ENCODE measurements at places on chromosomes 13 and 19.
A peak's percentile ranks its signal among the peaks of the same experiment; 100 is the strongest.

- DNase-seq = no peak
Measured at GRCh38 chr13:99688776-99689175, 187.5 kb downstream of the TM9SF2 start.

- peak; percentile 84 for DNase-seq
Measured at GRCh38 chr13:109740121-109740520, 46.3 kb downstream of the IRS2 start.

- DNase-seq = no peak
Measured at GRCh38 chr19:45554481-45554880, 30.1 kb downstream of the OPA3 start.

DNA sequence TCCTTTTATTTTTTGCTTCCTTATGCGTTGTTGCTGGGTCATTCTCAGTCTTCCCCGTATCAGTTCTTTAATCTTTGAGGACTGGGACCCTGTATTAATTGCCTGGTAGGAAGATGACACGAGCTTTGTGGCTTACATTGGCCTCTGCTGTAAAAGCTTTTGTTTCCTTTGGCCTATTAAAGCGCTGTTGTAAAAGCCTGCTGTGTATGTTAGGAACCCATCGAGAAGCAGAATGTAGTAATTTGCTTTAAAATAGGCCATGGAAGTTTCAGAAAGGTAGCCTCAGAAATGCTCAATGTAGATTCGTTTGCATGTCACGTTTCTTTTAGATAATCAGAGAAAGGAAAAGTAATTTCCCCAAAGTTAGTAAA lies 257.5 kb upstream of the STARD13 start:
- no peak for DNase-seq

- no peak for DNase-seq
Measured at GRCh38 chr19:10568062-10568825, 535 bp downstream of the CDKN2D start.

DNA sequence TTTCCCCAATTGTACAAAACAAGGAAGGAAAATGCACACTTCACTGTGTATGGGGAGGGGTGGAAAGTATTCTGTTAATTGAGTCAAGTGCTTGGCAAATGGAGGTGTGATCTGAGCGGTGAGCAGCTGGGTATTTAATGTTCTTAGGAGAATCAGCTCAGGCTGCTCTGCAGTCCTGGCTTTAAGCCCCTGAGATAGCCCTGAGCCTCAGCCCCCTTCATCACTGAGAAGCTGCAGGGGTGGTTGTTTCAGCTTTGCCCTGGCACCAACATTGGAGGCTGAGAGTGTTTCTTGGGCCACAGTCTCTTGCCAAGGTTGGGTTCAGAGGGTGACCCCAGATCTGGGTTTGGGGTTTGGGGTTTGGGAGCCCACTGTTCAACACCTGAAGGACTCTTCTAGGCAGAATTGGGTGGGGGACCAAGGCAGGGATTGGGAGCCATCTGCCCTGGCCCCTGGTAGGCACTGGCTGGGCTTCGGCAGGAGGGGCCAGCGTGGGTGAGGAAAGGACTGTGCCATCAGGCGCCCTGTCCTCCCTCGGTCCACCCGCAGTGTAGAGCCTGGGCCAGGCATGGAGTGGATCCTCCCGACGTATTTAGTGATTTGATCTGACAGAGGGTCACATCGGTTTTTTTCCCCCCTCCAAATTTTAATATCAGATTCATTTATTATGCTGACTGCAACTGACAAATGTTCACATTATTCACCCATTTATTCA lies 66.7 kb upstream of the ZNF536 start:
- DNase-seq = no peak

- DNase-seq = no peak
Measured at GRCh38 chr13:26540334-26540733, 17.1 kb upstream of the WASF3 start.

DNA sequence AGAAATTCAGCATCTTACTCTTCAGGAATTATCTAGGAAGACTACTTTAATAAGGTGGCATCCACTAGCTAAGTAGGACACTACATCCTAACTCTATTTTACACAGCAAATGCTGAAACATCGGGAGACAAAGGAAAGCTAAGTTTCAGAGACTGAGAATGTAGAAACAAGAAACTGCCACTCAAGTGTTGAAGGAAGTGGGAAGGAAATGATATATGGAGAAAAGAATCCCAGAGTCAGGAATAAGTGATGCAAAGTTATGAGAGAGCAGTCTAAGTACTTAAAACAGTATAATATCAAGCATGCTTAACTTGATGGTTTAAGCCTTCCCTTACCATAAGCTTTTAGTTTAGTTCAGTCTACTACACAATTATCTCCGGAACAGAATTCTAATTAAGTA lies 52.4 kb downstream of the RBM26 start:
- DNase-seq = no peak

DNA sequence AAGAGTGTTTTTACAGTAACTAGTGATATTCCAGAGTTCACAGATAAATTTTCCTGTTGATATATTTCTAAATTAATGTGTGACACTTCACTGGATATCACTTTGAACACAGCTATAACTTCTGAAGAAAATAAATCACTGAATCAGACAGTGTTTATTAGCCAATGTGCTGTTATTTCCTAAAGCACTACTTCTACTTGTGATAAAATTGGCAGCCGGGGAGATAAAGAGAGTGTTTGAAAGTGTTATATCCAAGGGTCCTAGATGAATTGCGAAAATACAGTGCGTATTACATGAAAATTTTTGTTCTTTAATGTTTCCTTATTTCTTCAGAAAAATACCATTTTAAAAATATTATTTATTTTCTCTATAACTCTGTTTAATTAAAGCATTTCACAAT lies 417.5 kb upstream of the ARGLU1 start:
- DNase-seq = no peak

GRCh38 chr19:46599716-46600373 lies 1.3 kb upstream of the CALM3 start:
- no peak for DNase-seq

- no peak for DNase-seq
Measured at GRCh38 chr13:98675066-98675465, 77.4 kb downstream of the SLC15A1 start.

DNA sequence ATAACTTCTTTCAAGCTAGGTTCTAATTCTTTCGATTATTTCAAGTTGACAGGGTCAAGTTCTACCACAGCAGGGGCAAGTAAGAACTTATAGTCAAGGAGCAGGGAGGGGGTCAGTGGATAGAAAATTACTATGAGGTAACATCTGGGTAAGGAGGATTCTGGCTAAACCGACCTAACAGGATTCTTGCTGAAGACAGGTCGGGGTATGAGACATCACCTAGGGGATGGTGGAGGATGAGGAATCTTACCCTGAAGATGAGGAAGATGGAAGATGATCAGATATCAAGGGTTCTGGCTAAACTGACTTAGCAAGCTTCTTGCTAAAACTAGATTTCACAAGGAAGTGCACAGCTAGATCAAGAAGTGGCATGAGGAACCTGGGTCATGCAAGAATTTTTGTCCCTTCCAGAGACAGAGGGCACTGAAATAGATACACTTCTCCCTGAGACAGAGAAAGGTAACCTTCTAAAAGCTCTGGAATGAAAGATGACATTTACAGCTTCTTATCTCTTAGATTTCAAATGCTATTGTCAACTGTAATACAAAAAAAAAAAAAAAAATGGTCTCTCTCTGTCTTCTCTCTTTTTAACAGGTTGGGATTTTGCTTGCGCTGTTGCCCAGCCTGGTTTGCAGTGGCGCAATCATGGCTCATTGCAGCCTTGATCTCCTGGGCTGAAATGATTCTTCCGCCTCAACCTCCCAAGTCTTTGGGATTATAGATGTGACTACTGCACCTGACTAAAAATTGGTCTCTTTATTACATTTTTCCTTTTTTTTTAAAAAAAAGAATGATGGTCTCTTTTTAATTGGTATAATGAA lies 9.6 kb upstream of the METTL21C start:
- no peak for DNase-seq

DNA sequence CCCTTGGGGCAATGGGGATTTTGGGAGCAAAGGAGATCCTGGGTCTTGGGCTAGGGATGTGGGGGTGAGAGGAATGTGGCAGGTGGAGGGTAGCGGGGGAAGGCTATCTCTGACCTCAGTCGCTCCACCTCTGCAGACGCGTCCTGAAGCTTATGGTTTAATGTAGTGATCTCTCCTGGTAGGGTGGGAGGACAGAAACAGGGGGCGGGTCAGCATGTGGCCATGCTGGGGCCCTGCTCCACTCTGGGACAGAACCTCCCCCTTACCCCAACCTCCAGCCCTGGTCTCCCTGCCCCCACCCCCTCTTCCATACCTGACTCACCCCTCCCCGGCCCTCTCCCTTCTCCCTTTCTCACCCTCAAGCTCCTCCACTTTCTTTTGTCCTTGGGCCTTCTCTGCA lies 1.4 kb downstream of the BST2 start:
- no peak for DNase-seq

DNA sequence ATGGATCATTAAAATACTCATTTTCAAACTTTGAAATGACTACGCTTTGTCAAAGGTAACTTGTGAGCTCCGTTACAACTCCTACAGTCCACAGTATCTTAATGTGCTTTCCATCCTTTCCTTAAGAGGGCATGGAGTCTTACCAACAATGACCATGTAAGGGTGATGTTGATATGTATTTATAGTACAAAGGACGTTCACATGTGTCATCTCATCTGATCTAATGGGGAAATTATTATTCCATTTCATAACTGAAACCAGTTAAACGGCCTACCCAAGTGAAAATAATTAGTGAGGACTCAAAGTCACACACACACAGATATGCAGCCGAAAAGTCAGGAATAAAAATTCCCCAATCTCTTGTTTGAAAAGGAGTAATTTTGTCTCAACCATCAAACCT lies 9.6 kb downstream of the USP12 start:
- no peak for DNase-seq

DNA sequence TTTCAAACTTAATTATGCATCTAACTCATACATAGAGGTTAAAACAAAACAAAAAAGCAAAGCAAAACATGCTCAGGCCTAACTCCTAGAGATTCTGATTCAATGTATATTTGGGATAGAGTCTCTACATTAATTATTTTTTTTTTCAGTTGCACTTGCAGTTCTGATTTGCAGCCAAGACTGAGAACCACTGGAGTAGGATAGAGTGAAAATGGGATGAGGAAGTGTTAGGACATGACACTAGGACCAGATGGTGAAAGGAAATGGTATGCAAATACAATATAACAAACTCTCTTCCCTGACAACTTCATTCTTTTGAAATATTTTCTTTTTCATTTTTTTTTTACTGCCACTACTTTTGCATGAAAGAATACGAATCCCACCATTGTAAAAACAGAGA lies 1.8 kb downstream of the CCDC122 start:
- no peak for DNase-seq

GRCh38 chr13:39130301-39130700 lies 92.0 kb downstream of the NHLRC3 start:
- DNase-seq = no peak

DNA sequence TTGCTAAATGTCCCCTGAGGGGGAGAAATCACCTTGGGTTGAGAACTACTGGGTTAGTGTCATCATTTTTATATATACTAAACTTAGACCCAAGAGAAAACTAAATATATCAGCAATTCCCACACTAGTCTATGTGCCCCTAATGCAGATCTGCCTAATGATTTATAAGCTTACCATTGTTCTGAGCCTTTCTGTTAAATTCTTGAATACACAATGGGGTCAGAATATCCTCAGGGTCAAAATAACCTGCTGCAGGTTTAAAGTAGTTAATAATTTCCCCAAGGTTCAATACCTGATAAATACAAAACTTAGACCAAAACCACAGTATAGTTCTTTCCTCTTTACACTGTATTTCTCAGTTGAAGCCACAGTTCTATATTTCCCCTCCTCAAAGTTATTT lies 4.6 kb downstream of the VWA8 start:
- no peak for DNase-seq

GRCh38 chr19:51097166-51097738 lies 11.0 kb downstream of the CTU1 start:
- DNase-seq = no peak

DNA sequence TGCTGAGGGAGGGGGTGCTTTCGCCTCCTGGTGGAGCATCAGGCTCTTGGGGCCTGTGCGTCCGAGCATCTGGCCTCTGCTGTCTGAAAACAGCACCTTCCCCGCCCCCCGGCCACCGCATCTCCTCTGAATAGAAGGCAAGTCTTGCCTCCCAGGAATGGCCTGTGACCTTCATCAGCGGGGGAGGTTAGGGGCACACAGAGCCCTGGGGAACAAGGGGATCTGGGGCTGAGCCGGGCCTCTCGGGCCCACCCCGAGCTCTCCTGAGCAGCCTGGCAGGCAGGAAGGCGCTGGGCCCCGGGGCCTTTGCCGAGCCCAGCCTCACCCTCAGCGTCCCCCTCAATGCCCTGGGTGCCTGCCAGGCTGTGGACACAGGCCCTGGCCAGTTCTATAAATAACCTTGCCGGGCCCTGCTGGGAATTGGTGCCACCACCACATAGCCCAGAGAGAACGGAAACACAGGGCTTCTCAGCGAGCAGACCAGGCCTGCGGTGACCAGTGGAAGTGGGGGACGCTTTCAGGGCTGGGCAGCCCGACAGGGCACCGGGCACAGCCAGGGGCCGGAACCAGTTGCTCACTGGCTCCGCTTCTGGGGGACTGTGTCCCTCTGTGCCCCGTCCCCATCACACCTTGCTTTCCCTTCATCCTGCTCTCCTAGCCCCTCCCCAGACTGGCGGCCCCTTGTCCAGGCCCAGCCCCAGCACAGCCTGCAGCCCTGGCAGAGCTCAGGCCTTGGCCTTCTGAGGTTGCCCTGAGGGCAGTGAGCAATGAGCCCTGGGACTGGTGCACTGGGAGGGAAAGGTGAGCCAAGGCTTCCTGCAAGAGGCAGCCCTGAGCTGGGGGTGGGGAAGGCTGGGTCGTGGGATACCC lies 9.5 kb downstream of the STK11 start:
- no peak for DNase-seq

DNA sequence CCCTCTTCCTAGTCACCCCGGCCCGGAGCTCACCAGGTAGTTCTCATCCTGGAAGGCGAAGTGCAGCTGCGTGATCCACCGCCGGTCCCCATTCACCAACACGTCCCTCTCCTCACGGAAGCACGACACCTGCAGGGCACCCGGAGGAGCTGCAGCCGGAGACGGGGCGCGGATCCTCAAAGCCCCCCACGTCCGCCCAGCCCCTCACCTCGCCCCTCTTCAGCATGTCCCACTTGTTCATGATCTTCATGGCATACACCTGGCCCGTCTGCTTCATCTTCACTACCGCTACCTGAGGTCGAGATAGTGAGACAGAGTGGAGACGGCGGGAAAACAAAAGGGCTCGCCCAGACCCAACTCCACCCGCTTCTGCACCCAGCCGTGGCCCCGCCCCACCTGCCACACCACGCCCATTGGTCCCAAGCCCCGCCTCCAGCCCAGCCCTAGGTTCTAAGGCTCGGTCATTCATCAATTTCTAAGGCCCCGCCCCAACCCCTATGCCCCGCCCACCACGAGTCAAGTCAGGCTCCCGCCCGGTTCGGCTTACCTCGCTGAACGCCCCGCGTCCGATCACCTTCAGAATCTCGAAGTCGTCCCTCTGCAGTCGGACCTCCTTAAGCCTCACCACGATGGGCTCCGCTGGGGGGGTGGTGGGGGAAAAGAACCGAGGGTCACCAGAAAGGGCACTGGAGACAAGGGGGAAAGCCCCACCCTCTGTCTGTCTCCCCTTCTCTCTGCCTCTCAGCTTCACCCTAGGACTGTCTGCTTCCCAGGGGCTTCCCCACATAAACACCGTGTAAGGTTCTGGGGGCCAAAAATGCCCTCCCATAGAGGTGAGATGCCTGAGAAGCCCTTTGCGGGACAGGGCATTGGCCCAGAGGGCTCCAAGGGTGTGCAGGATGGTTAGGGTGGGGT lies 2.8 kb downstream of the DMPK start:
- DNase-seq = no peak
